ENCODE measurements at places on chromosomes 12 and 14.

DNA sequence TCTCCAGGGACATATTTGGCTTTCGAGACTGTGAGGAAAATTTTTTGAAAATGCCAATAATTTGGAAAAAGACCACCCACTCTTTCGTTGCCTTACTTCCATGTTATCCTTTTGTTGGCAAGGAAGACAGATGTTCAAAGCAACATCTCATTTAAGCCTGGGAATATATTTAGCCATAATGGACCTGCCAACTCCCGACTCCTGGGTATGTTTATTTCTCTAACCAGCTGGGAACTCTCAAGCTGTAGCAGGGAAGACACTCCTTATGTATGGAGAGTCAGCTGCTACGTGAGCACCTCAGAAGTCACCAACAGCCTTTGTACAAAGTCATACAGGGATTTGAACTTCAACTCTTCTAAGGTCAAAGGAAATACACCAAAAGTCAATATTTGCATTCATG lies 96.5 kb upstream of the DAAM1 start:
- DNase-seq, result no peak

- DNase-seq, result peak; percentile 8
Observed at GRCh38 chr14:42322531-42323284, 716.0 kb downstream of the LRFN5 start.

DNA sequence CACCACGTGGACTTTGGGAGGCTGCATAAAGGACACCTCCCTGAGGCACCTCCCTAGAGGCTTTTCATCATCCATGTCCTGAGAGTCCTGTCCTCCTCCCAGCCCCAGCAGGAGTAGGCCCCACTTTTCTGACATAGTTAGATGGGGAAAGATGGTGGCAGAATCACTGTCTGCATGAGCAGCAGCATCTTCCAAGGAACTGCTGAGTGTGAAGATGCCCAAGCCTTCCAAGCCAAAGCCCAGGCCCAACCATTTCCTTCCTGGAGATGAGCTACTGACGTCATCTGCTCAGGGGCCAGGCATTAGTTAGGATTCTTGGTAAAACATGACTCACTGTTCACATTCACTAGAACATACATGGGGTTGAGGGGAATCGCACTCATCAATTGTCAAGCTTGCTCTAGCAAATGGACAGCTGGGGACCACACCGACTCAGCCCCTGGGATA lies 37.3 kb downstream of the VDR start:
- peak; percentile 44 for DNase-seq

DNA sequence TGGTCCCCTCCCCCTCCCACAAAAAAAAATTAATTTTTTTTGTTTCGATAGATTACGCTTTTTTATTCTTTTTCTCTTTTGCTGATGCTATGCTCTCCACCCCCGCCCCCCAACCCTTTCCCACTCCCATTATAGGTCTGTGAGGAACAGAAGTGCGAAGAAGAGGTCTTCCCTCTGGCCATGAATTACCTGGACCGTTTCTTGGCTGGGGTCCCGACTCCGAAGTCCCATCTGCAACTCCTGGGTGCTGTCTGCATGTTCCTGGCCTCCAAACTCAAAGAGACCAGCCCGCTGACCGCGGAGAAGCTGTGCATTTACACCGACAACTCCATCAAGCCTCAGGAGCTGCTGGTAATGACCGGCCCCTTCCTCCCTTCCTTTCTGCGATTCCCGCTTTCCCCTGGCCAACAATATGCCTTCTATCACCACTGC lies 2.3 kb downstream of the CCND2 start:
- no peak for DNase-seq

DNA sequence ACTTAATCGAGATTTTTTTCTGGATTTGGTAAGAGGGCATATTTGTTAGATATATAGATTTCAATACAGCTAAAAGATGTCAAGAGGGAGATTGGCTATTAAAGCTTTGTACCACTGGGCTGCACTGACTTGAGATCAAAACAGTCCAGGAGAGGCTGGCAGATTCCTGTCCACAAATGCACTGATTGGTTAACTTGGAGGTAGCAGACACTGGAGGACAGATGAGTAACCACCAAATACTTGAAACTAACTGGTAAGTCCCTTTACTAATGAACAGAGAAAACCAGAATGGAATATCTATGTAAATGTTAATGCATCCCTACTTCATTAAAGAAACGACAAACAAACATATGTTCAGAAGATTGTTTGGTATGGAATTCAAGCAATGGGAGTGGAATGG lies 416.6 kb downstream of the LRIG3 start:
- DNase-seq, result no peak

GRCh38 chr12:93883436-93884154 lies 206.4 kb downstream of the CRADD start:
- no peak for DNase-seq

GRCh38 chr14:73312687-73313086 lies 75.4 kb downstream of the PAPLN start:
- no peak for DNase-seq

- peak; percentile 25 for DNase-seq
Observed at GRCh38 chr12:93595351-93595750, 22.9 kb downstream of the SOCS2 start.
